Activated naive CD4-positive, alpha-beta T cell treated with Interleukin-2 at 50 U/mL for 16 hours (primary cell): ENCODE measurements at places on chromosomes 4 and X.

GRCh38 chr4:149987330-149988086 is 90.7 kb upstream of the DCLK2 start:
- DNase-seq: no peak

GRCh38 chrX:15143825-15144121 is 126.1 kb downstream of the ASB9 start:
- DNase-seq: no peak

DNA sequence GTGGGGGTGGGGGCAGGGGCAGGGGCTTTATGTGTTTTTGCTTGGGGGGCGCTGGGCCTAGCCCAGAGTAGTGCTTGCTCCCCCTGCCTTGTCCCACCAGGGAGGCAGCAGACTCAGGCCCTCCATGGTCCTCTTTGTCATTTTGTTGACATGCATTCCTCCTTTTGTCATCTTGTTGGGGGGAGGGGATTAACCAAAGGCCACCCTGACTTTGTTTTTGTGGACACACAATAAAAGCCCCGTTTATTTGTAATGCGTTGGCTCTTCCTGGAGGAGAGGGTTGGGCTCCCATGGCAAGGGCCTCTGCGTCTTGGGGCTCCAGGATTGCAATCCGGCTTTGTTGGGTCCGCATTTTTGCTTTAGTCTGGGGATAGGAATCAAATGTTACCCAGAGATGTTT is 2.2 kb downstream of the EMD start:
- DNase-seq: no peak

GRCh38 chrX:13498238-13498637 is 71.2 kb upstream of the EGFL6 start:
- DNase-seq: no peak

- DNase-seq: no peak
Observed at GRCh38 chrX:21747558-21747957, 10.4 kb downstream of the SMPX start.

DNA sequence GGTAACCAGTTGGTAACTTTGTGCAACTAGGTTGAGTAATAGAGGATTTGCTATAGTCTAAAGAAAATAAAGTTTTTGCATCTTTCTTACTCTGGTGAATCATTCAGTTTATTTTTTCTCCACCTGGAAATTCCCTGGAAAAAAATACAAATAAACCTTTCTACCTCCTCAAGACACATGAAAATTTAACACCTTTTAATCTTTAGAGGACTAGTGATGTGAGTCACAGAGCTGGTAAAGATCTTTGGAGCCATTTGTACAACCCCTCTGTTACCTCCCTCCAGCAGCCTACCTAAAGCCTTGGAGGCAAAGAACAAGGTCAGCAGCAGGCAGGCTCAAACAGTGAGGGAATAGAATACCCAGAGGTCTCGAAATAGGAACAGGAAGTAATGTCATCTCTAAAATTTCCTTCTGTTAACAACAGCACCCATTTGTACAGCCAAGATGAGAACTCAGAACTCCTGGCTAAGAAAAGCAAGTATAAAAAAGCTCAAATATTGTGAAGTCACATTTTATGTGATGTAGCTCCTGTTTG is 10.2 kb upstream of the MAOB start:
- DNase-seq: no peak

DNA sequence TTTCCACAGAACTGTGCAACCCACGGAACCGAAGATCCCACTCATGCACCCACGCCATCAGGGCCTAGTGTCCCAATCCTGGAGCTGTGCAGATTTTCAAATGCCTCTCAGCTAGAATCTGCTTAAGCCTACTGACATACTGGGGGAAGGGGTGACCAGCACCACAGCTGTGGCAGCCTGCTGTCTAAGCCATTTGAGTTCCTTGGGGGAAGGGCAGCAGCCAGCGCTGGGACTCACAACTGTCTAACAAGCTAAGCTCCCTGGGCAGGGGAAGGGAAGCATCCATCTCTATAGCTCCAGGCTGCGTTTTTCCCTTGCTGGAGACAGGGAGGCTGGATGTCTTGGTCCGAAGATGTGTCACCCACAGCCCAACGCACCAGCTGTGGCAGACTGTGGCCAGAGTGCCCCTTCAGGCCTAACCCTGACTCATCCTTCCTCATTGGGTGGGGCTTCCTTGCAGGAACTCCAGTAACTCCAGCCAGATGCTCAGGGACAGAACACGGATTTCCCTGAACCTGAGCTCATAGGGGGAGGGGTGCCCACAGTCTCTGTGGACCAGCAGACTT is 194.8 kb downstream of the CHRDL1 start:
- DNase-seq: no peak

DNA sequence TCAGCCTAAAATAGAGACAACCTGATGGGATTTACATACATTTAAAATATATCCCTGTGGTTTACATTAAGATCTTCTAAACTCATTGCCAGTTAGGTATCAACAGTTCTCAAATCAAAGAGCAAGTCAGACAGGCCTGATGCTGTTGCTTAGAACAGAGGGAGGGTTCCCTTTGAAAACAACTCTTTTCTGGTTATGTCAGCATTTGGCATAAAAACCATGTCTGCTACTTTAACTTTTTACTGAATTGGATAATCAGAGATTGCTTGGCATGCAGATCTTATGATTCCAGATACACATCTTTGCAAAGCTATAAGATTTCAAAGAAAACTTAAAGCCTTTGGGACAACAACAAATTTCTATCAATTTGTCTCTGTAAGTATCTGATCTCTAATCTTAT is 140.8 kb downstream of the CPE start:
- DNase-seq: no peak

GRCh38 chrX:38313190-38313589 is 14.1 kb downstream of the RPGR start:
- DNase-seq: no peak

DNA sequence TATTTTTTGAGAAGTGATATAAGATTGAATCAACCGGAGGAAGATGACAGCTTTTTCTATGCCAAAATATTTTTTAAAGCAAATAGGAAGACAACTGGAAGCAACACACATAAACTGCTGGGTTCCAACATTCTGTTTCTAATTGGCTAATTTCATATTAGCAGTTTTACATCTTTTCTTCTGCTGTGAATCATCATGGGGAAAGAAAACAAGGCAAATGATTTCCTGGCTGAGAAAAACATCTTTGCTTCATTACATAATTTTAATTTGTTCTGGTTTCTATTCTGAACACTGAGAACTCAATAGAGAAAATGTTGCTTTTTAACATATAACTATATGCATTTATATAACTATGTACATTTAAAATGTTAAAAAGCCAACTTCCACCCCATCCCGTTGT is 2518.5 kb downstream of the ARAP2 start:
- no peak for DNase-seq

DNA sequence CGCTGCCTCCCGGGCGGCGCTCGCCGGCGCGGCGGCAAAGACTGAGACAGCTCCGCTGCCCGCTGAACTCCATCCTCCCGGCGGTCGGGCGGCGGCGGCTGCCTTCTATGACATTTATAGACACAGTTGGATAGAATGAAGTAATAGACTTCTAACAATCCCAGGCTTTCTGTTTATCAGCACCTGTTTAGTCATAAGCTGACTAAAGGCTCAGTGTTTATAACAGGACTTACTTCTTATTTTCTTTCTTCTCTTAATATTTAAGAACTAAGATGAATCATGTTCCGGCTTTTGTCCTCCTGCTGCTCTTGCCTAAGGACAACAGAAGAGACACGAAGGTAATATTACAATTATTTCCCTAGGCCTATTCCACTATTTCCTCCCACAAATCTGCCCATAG is 3.9 kb downstream of the ARL13A start:
- no peak for DNase-seq

- DNase-seq: no peak
Observed at GRCh38 chr4:85966373-85966772, 393.5 kb downstream of the MAPK10 start.

DNA sequence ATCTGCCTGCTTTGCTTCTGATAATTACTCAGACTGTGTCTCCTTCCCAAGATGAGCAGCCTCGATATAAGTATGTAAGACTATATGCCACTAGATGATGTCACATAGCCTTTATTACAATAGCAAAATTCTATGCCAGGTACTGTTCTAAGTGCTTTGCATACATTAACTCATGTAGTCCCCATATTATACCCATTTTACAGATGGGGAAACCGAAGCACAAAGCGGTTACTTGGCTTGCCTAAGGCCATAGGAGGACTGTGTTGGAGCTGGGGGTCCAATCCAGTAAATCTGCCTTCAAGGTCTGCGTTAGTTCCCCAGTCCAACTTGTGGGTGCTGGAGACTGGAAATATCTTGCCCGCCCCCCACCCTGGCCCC is 826 bp upstream of the SCML1 start:
- no peak for DNase-seq

DNA sequence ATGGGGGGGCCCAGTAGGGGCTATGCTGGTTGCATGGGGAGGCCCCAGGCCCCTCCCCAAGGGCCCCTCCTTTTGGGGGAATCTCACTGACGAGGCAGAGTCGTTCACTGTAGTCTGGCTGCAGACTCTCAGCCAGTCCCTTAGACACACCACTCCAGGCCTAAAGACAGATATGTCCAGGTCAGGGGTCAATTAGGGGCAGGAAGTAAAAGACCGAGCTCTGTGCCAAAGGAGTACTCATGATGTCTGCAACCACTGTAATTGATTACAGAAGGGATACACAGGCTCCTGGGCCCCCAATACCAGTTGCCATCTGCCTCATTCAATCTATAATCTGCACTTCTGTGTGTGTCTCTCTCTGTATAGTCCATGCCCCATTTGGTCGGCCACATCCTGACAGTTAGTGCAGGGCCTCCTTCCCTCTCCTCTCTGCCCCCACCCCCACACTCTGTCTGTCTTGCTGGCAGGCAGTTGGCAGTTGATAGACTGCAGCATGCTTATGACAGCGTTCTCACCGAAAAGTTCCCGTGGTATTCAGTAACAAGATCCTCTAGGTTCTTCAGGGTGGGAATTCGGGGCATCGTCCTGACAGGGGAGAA is 1.3 kb upstream of the CXorf65 start:
- peak; percentile 30 for DNase-seq

- no peak for DNase-seq
Observed at GRCh38 chrX:117973110-117973807, 143.4 kb downstream of the KLHL13 start.

DNA sequence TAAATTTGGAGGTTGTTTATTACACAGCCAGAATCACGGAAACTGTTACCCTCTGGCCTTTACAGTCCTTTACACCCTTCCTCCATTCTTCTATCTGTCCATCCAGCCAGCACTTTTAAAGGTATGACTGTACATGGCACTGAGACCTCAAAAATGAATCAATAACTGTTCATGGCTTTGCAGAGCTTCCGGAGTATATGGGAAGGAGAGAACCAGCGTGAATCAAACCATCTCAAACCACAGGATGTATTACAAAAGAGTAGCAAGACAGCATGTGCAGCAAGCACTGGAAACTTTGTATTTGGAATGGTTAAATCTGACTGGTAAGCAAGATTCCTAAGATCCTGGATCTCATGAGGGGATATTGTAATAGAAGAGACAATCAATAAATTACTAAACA is 228.5 kb upstream of the CASK start:
- no peak for DNase-seq

DNA sequence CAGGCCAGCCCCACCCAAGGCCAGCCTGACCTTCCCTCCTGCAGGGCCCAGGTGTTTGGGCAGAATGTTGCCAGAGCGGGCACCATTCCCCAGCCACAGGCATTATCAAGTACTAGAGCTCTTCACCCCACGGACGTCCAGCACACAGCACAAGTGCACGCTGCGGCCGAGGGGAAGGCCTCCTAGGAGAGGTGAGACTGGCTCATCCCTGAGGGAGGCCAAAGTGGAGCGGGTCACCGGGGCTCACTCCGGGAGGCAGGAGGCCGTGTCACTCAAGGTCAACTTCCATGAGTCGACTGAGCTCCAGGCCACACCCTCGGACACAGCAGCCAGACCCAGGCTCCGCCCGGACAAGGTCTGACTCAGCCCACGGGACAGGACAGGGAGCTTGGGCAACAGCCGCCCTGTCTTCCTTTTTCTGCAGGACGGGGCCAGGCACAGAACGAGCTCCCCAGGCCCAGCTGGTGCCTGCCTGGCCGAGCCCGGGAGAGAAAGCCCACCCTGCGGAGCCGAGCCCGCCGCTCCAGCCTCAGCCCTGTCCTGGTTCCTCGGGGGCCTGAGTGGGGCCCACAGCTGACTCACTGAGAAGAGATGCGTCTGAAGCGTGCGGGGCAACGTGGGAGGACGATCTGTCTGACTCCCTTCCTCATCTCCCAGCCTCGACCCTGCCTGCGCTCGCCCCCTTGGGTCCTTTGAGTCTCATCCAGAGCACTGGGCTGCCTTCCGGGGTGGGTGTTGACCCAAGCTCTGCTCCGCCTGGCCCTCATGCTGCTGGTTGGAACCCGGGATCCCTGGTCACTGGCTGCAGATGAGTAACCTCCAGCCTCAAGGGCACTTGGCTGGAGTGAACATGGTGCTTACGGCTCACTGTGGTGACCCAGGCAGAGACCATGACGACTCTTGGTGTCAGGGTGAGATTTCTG is 1.6 kb downstream of the SLC49A3 start:
- no peak for DNase-seq

GRCh38 chrX:118579417-118579816 is 83.8 kb downstream of the DOCK11 start:
- DNase-seq: no peak

DNA sequence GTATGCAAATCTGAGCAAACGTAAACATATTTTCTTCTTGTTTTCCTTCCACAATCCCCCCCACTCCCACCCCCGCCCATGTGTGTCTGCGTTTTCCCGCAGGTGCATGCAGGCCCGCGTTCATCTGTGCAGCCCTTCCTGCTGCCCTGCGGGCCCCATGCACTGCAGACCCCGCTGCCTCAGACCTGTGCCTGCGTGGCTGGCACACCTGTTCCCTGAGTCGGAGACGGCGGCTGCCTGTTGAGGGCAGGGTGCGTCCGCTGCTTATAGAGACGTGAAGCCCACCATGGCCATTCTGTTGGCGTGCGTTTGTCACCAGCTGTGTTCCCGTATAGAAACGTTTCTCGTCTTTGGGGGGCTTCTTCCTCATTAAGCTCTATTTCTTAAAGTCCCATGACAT is 51.5 kb downstream of the PCGF3 start:
- DNase-seq: no peak

DNA sequence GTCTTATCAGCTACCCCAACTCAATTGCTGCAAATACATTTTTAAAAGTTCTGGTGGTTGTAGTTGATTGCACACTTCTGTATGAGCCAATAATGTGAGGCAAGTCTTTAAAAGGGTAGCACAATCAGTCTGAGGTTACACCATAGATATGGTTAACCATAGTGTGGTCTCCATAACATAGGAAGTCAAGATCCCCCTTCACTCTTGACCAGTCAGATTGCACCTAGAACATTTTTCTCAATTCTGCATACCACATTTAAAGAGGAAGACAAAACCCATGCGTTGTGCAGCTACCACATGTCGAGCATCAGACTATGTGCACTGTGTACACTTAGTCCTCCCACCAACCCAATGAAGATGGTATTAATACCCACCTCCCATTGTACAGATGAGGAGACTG is 26.5 kb upstream of the CYBB start:
- no peak for DNase-seq

DNA sequence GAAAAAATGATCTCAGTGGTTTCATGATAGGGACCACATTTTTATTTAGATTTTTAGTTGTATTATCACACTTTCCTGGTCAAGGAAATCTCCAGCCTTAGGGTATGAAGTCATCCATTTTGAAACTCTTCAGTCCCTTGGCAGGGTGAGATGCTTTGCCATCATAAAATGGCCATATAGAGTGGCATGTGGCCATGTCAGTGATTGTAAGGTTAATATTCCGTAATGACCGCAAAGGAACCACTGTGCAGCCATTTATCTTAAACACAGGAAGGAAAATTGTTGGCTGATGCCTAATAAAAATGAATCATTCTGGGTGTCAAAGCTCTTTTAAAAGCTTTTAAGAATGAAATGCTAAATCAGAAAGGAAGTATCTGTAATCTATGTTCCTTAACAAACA is 35.6 kb downstream of the COMMD8 start:
- DNase-seq: no peak

GRCh38 chr4:8310306-8310705 is 40.8 kb downstream of the HTRA3 start:
- no peak for DNase-seq
